ENCODE measurements at places on chromosomes 16 and 17. TPM values are rescaled to one million over a fixed set of nuclear protein-coding genes. Genes with fewer than 3 reads are reported as not detected.

Gene CASKIN1
- 0.02 TPM for polyA plus RNA-seq

Gene CMTM1
- polyA plus RNA-seq, result 1.7 TPM

Gene TBC1D3H
- polyA plus RNA-seq, result not detected

Gene JUP
- polyA plus RNA-seq, result 13.5 TPM

Gene TNS4
- 0.07 TPM for polyA plus RNA-seq

Gene MMP28
- 0.15 TPM for polyA plus RNA-seq

Gene CDK3
- polyA plus RNA-seq, result 2.9 TPM
